Stimulated activated CD8-positive, alpha-beta memory T cell treated with anti-CD3 and anti-CD28 coated beads, Interleukin-15, amount 100 ng/mL, for 4 hours (primary cell): ENCODE measurements at places on chromosomes 4 and X.

- DNase-seq, result no peak
These were observed 857.9 kb upstream of the HTR2C start for GRCh38 chrX:113726009-113726408.

DNA sequence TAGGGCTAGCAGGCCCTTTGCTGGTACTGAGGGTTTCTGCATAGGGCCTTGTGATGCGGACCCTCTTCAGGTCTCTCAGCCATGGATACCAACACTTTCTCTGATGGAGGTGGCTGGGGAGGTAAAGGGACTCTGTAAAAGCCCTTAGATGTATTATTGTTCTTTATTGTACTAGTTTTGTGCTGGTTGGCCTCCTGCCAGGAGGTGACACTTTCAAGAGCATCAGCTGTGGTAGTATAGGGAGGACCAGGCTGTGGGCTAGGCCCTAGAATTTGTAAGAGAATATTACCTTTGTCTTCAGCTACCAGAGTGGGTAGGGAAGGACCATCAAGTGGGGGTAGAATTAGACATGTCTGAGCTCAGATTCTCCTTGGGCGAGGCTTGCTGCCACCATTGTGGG, 936.3 kb downstream of the CENPC start:
- DNase-seq, result no peak

DNA sequence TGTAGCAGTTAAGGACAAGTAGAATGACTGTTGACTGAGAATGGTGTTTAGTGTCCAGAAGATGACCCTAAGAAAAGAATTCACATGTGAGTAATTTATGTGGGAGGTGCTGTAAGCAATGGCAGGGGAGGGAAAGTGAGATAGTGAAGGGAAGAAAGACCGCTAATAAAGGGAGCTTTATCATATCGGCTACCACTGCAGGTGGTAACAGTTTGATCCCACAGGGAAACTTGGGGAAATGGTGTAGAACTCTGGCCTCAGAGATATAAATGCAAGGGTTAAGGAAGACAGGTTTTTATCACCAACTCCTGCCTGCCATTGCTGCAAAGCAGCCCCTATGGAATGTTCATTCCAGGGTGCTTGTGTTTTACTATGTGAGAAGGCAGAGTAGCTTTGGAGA, 489.6 kb downstream of the STPG2 start:
- DNase-seq, result no peak

DNA sequence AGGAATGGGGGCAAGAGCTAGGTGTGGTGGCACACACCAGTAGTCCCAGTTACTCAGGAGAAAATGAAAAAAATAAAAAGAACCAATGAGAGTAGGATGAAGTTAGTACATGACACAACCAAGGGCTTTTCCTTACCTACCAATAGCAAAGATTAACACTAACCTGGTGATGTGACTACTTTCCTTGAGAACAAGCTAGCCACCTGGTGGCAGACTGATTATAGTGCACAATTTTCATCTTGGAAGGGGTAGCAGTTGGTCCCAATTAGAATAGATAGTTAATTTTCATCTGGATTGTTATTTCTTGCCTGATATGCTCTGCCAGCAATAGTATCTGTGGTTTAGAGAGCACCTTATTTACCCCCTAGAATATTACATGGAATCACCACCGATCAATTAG, 1216.8 kb upstream of the PABPC4L start:
- no peak for DNase-seq

DNA sequence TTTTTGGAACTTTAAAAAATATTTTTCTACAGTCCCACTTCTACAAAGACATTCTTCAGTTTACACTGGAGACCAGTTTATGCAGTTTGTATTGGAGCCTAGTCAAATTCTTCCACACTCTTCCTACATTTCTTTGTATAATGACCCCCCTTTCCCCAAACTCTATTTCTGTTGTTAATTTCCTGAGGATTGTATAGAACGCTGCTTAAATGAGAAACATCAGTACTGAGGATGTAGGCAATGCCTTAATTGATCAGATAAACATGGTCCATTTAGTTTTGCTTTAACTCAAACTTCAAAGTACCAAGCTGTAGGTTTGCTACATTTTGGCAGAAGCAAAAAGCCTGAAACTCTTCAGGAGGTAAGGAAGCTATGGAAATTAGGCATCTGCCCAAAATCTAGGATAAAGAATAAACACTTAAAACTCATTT, 155.5 kb downstream of the SLC7A11 start:
- DNase-seq, result no peak

GRCh38 chr4:39637586-39638353, 895 bp downstream of the SMIM14 start:
- DNase-seq, result no peak

DNA sequence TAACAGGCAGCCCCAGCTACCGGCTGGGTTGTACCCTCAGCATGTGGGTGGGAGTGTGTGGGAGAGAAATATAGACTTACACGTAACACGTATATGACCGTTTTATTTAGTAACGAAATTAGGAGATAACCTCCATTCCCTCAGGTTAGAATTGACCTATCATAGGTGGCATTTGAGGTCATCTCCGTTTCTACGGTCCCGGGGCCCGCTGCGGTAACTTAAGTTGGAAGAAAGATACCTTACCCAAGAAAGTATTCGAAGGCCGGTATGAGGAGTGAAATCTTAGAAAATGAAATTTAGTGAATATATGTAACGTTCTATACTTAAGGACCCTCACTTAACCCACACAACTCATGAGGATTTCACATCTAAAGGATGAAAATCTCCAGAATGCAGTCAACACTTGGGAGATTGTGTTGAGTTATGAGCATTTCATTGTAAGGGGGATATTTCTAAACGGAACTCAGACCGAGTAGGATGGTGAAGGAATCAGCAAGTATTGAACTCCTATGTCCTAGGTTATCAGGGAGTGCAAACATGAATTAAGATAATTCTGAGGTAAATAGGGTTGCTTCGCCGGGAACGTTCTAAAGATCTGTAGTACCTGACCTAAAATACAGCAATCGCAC, 891 bp downstream of the CISD2 start:
- peak; percentile 70 for DNase-seq

- no peak for DNase-seq
These were observed 275.9 kb upstream of the HAND2 start for GRCh38 chr4:173805884-173806283.
